ENCODE measurements at places on chromosomes 5 and 9.

- no peak for DNase-seq
These were observed 90.7 kb downstream of the SMIM15 start for GRCh38 chr5:61071526-61071925.

DNA sequence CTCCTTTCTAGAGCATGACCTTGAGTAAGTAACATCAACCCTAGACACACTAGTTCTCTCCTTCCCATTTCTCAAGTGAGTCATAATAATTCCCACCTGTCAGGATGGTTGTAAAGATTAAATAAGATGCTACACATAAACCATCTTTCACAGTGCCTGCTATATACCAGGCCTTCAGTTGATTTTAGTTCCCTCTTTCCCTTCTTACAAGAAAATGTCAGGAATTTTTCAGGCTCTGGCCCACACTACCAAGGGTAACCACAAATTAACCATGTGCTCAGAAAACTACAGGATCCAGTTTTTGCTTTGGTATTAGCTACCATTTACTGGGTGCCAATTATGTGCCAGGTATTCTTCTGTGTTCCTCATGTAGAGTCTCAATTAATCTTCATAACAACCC, 42.7 kb upstream of the RARS1 start:
- no peak for DNase-seq

DNA sequence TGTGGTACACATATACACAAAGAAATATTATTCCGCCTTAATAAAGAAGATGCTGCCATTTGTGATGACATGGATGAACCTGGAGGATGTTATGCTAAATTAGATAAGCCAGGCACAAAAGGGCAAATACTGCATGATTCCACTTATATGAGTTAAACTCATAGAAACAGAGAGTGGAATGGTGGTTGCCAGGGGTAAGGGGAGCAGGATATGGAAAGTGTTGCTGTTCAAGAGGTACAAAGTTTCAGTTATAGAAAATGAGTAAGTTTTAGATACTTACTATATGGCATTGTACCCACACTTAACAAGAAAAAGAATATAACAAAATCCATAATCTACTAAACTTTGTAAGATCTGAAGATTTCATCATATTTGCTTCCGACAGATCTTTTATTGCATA, 252.2 kb downstream of the SYK start:
- DNase-seq = no peak

DNA sequence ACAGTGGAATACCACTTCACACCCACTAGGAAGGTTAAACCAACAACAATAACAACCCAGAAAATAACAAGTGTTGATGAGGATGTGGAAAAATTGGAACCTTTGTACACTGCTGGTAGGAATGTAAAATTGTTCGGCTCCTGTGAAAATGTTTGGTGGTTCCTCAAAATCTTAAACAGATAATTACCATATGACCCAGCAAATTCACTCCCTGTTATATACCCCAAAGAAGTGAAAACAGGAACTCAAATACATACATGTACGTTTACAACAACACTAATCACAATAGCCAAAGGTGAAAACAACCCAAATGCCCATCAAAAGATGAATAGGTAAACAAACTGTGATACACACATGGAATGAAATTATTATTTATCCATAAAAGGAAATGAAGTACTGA, 178.5 kb upstream of the PHYKPL start:
- DNase-seq = no peak

DNA sequence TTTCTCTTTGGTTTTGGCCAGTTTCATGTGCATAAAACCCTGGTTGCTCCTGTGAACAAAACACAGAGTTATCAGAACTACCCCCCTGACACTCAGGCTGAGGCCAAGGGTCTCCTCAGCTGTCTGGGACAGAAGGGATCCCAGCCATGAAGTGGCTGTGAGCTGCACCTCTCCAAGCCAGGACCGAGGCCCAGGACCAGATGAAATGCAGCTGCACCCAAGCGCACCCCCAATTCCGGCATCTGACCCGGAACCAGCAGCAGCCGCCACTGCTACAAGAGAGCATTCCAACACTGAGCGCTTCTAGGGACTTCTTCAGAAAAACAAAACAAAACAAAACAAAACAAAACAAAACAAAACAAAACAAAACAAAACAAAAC, 16.0 kb upstream of the SLC25A51 start:
- no peak for DNase-seq

DNA sequence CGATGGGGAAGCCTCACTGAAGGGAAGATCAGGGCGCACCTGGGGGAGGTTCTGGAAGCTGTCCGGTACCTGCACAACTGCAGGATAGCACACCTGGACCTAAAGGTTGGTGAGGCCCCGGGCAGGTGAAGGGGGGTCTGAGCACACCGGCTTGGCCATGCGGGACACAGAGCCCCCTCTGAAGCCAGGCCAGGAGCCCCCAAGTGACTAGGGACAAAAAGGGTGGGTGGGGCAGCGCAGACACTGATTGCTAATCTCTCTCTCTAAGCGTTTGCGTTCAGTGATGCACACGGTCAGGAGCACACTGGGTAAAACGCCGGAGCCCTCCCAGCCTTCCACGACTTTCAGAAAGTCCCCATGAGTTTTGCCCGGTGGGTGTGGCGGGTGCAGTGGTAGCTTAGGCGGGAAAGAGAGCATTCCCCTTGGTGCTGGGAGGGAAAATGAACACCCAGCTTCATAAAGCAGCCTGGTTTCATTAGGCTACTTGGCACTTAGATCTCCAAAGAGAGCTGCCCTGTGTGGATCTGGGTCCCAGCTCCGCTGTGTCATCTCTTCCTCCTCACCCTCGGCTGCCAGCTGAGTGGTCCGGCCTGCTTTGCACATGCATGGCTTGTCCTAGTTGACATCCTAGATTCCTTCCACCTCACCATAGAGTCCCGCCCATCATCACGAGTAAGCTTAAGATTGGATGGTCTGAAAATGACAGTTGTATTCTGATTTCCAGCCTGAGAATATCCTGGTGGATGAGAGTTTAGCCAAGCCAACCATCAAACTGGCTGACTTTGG, 74.2 kb upstream of the OTULINL start:
- no peak for DNase-seq

GRCh38 chr9:130459151-130459550, 14.4 kb downstream of the ASS1 start:
- no peak for DNase-seq

- DNase-seq = no peak
These were observed 66.8 kb upstream of the RNF130 start for GRCh38 chr5:180138214-180138975.

- DNase-seq = no peak
These were observed 191.8 kb downstream of the SLF1 start for GRCh38 chr5:94810281-94810680.

- no peak for DNase-seq
These were observed 347.5 kb upstream of the CCNG1 start for GRCh38 chr5:163089926-163090325.

DNA sequence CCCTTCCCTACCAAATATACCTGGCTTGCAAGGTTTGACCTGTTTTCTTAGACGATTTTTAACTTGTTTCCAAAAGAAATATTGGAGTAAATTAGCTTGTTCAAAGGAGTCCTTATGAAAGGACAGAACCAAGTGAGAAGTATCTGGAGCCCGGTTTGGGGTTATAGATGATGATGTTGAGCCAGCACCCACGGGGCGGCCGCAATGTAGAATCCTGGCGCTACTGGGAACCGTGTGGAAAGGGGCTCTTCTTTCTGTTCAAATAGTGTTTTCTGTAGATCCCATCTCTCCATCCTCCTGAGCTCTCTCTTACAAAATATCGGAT, 517 bp upstream of the EXOSC2 start:
- DNase-seq = no peak
